HepG2 (cell line): ENCODE measurements at places on chromosomes 1 and 21. TPM values are rescaled to one million over a fixed set of nuclear protein-coding genes. Genes with fewer than 3 reads are reported as not detected.

- DNase-seq = no peak
These were observed 53.4 kb upstream of the RPL11 start for GRCh38 chr1:23638188-23638619.

- DNase-seq = no peak
These were observed 6.7 kb downstream of the ROR1 start for GRCh38 chr1:63780565-63780964.

GRCh38 chr1:72568113-72568512 lies 285.8 kb upstream of the NEGR1 start:
- DNase-seq = no peak

- peak; percentile 45 for DNase-seq
These were observed 3.8 kb downstream of the LCA5L start for GRCh38 chr21:39441502-39442475.

Gene APCS
- polyA plus RNA-seq = not detected in 2 replicates

- no peak for DNase-seq
These were observed 22.1 kb upstream of the ACTA1 start for GRCh38 chr1:229456016-229456415.
